ENCODE measurements at places on chromosomes 5 and 9.

DNA sequence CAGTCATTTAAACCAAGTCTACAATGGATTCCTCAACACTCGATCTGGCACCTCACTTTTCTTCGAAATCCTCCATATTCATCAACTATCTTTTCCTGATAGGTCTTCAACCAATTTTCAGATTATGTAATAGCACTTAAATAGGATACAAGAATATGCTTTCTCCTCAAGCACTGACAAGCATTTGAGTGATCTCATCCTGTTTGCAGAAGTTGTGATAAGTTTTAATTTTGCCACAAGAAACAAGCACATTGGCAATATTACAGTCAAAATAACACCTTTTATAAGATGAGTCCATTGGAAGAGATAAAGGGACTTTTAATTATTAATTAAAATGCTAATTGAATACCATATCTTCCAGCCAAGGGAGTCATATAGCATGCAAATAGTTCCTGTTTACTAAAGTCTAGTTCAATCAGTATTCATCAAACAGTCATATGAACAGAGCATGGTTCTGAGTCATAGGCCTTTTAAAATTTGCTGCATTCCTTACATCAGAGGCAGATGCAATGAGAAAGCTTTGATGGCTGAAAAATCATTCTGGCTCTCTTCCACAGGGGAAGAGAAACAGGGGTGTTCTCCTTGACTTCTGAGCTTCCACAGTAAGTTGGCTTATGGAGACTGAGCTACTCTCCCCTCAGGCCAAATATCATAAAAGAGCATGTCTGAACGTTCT is 32.7 kb upstream of the ZCCHC9 start:
- no peak for DNase-seq

- DNase-seq: no peak
Observed at GRCh38 chr5:132530946-132531345, 12.4 kb downstream of the IL5 start.

- no peak for DNase-seq
Observed at GRCh38 chr5:98765815-98766214, 7.6 kb upstream of the RGMB start.

DNA sequence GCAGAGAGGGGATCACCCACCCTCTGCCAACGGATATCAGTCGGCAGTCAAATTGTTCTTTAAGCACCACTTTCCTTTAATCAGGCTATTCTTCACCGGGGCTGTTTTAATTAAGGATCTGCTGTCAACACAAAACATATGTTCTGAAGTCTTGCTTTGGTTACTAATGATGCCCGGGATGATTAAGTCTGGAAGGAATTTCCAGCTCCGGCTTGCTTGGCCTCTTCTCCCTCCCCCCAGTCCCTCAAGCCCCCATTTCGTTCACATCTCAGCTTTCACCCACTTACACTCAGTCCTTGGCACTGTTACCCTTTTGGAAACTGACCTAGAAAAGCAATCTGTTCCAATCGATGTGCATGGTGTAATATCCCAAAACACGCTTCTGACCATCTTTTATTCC is 74.7 kb downstream of the MSX2 start:
- DNase-seq: no peak

DNA sequence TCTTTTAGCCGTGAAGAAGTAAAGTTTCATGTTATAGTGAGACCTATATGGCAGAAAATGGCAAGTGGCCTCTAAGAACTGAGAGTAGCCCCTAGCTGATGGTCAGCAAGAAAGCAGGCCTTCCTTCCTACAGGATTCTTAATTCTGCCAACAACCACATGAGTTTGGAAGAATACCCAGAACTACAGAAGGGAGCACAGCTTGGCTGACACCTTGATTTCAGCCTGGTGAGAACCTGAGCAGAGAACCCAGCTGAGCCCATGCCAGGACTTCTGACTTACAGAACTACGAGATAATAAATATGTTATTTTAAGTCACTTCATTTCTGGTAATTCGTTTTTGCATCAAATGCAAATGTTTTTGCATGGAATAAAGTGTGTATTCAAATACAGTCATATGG is 5.9 kb upstream of the FBXL17 start:
- no peak for DNase-seq

DNA sequence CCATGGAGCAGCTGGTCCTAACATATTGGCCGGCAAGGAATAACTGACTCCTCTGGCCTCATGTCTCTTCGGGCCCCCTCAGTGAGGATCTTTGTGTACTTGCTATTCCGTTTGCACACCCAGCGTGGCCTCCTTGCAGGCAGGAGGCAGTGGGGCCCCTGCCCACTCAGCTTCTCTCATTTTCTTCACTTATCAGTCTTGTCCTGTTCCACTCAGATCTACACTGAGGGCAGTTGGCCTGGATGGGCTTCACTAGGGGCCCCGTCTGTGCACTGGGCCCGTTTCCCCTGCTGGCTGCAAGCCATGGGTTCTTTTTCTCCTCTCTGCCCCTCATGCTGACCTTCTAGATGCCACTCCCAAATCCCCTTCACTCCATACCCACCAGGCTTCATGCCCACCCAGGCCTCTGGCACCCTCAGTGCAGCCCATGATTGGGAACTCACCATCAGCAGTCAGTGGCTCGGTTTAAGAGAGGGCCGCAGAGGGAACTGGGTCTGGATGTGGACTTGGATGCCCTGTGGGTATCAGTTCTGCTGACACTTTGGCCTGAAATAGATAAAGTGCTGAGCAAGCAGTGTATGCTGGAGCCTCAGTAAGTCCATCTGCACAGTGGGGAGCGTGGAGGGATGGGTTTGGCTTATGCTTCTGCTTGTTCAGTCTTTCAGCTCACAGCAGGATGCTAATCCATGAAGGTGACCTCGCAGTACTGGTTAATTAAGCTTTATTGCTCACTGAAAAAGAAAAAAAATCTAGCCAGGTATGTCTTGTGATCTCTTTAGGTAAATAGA is 57.9 kb downstream of the ERBIN start:
- DNase-seq: no peak

- DNase-seq: no peak
Observed at GRCh38 chr5:21895766-21896350, 957.3 kb downstream of the CDH12 start.

GRCh38 chr5:72234265-72234700 is 85.8 kb downstream of the MRPS27 start:
- DNase-seq: no peak

GRCh38 chr5:29263915-29264351 is 1929.6 kb upstream of the CDH6 start:
- DNase-seq: no peak

DNA sequence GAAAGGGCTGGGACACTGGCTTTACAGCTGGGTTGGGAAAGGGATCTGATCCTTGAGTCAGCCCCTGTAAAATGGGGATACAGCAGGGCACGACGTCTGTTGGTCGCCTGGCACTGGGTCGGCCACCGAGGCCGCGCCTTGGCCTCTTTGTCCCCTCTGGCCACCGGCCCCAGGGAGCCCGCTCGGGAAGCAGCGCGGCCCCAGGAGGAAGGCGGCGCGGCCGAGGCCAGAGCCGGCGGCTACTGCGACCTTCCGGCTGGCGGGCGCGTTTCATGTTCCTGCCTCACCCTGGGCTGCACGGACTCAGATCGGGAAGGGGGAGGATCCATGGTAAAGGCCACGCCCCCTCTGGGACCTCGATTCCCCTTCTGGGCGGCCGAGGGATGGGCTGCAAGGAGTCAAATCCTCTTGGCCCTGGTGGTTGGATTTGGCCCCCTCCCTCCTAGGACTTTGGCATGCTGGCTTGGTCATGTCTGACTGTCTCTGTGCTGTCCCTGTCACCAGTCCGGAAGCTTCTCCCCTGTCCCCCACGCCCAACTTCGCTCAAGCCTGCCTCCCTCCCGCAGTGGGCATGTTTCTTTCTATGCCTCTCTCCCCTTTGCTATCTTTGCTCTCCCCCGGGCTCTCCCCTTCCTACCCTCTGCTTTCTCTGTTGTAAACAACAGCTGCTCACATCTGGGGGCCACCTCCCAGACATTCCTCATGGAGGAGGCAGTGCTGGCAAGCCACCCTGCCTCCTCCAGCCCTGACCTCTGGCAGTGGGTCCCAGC is 25.8 kb downstream of the FPGS start:
- no peak for DNase-seq

DNA sequence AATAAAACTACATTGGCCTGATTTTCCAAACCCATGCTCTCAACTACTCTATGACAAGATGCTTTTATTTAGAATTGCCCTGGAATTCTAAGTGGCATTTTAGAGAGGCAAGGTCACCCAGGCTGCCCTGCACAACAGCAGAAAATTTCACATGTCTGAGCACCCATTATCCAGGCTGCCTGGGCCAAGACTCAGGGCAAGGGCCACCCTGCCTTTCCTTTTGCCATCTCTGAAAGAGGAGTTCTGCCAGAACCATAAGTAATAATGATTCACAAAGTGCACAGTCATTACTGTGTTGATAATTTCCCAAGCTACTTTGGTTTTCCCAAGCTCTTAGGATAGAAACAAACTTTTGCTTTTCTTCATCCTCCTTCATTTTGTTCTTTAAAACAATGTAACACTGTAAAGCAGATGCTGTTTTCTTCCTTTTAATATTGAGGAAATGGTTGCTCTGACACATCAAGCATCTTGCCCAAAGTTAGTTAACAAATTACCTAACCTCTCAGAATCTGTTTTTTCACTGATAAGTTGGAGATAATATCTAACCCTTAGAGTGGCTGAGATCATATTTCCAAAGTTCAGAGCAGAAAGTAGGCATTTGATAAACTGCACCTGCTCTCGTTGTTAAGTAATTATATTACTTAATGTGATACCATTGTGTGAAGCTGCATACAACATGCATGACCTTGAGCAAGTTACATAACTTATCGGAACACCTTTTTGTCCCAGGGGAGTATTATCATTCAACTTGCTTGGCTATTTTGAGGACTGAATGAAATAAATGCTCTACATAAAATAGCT is 325.6 kb downstream of the PRELID2 start:
- no peak for DNase-seq

DNA sequence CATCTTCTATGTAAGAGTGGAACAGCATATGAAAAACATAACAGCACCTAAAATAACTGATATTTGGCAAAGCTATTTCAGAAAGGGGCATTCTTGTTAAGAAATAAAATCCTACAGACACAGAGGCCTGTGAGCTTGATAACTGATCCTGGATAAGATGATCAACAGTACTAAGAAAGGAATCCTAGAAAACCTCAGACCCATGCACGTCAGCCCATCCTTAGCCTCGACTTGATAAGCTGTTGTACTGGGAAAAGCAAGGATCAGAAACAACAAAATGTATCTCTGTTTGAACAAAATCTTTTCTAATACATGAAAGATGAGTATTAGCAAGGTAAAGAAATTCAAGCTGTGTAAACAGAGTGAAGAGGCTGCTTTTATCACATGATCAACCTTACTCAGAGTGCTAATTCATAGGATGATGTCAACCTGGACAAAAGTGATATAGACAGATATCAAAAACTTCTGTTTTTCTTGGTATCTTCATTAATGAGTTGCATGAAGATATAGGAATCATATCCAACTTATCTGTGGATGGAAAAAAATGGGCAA is 15.2 kb downstream of the LIFR start:
- DNase-seq: no peak

DNA sequence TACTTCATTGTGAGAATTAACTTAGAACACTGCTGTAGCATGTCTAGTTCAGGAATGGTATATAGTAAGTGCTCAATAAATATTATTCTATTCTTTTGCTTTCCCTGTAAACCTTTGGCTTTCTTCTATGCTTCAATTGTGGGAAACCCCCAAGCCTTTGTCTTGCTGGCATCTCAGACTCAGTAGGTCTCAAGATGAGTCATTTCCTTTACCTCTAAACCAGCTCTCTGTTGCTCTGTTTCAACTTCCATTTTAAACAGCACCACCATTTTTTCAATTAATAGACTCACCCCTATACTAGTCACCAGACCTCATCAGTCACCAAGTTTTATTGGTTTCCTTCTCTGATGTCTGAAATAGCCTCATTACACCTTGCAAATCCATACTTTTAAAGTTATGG is 43.5 kb downstream of the DMAC1 start:
- DNase-seq: no peak

DNA sequence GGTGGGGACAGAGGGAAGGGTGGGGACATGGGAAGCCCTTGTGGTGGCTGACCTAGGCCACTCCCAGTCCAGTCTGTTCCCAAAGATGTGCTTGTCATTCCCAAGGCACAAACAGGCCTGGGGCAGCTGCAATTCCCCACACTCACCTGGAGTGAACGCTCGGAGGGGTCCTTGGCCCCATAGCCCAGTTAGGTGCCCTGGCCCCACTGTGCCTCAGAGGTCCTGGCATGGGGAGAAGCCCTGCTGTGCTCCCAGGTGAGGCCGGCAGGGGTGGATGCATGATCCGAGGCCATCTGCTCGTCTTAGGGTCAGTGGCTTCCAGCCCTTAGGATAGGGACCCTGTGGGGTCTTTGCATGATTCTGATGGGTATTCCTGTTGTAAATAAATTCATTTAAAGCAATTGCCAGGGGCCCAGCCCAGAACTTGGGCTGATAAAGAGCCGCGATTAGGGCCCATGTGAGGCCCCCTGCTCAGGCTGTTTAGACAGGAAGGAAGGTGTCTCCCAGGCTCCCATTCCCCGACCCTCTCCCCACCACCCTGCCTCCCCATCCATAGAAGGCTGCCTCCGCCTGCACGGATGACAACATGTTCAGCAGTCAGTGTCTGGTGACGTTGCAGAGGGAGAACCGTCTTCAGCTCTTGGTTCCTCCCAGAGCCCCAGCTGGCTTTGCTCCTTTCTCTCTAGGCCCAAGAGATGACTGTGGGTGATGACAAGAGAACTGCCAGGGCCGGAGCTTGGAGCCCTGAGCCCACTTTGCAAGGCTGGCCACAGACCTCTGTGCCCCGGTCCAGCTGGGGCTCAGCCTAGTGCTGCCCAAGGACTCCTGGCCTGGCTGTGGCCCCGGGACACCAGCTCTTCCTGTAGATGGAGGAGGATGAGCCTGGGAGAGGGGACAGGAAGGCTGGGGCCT is 28.4 kb upstream of the IRX4 start:
- no peak for DNase-seq

GRCh38 chr5:74179701-74180100 is 460.8 kb downstream of the ENC1 start:
- no peak for DNase-seq

DNA sequence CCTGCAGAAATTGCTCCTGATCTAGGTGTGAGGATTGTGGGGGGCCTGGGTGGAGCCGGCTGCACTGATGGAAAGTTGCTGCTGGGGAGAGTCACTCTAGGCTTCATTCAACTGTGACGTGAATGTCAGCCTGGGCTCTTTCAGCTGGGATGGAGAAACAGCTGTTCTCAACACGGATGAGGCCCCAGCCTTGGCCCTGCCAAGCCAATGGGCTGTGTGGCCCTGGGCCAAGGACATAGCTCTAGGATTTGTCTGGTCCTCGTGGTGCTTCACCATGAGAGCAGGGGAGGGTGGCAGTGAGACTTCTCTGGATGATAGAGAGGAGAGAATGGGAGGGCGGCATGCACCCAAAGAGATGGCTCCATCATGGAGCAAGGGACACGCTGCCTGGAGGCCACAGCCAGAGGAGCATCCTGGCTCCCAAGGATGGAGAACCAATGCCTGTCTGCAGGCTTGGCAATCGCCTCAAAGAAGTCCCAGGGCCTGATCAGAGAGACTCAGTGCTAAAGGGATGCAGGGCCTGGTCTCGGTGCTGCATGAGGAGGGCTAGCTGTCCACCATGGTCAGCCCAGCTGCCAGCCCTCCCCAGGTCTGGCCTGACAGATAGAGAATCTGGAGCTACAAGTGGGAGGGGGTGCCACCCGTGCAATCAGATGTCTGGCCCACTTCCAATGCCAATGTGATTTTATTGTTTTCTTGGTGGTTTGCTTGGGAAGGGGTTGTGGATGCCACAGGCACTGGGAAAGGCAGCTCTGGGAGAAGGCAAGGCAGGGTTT is 141.0 kb downstream of the GADD45G start:
- no peak for DNase-seq
